Activated CD8-positive, alpha-beta memory T cell treated with anti-CD3 and anti-CD28 coated beads for 48 hours (primary cell): ENCODE measurements at places on chromosomes 6 and 20.

DNA sequence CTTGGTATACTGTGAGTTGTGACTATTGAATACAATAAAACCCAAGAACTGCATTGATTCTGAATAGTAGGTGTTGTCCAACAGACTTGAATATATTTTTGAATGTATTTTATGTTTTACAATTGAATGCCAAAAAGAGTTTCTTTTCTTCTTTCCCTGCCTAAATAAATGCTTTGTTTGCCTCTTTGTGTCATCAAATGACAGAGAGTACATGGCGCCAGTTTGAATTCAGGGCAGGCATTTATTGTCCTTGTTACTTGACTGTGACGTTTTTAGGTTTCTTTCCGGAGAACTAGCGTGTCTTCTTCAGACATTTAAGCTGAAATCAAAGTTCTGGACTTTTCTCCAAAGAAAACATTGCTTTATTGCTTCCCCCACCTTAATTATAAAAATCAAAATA, 16.6 kb downstream of the KIF3B start:
- no peak for DNase-seq

DNA sequence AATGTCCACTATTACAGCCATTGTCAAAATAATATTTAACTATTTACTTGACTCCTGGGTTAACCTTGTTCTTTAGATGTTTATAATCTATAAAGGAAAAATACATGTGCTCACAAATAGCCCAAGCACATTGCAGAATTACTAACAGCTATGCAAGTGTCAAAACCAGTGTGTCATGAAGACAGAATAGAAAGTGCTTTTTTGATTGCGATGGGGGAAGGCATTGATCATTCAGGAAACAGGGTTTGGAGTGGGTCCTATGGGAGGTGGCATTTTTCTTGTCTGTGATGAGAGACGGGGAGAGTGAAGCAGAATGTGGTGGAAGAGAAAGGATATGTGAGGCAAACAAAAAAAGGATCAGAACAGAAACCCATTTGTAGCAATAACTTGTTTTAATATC, 1.0 kb upstream of the AGPAT4 start:
- DNase-seq = no peak

- no peak for DNase-seq
Measured at GRCh38 chr6:10655508-10656055, 38.8 kb downstream of the C6orf52 start.

- DNase-seq = no peak
Measured at GRCh38 chr6:8557014-8557748, 121.8 kb upstream of the SLC35B3 start.

DNA sequence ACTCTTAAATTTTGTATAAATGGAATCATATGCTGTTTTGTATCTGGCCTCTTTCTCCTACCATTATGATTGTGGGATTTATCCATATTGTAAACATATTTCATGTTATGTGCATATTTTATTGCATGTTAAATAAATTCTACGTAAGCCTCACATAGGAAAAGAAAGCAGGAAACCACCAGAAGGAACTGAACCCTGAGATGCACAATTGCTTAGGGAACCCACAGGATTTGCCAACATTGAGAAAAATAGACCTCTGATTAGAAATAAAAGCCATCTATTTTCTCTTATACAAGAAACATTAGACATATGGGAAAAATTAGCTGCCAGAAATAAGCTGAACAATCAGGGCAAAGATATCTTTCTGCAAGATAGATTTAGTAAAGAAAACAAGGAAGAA, 111.2 kb upstream of the CARMIL1 start:
- DNase-seq = no peak

DNA sequence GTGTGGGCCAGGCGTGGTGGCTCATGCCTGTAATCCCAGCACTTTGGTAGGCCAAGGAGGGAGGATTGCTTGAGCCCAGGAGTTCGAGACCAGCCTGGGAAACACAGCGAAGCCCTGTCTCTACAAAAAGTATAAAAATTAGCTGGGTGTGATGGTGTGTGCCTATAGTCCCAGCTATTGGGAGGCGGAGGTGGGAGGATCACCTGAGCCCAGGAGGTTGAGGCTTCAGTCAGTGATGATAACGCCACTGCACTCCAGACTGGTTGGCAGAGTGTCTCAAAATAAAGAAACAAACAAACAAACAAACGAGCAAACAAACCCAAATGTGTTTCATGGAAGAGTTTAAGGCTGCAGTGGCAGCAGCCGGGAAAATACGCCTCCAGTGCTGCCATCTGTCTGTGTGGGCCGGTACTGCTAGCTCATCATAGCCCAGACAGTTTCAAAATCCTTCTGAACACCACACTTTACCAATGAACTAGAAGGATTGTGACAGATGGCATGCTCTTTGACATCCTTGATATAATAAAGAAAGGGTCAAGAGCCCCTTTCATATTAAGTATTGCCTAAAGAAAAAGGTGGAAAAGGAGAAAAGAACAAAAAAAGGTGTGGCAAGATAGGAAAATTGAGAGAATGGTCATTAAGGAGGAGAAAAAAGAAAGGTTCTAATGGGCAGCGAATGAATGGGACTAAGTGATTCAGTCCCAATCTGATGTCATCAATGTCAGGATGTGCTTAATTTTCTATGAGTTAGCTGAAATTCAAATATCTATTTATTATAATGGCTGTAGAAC, 298.6 kb downstream of the SYNE1 start:
- peak; percentile 11 for DNase-seq

GRCh38 chr20:22574545-22575086, 9.8 kb downstream of the FOXA2 start:
- DNase-seq = no peak

GRCh38 chr6:14876778-14877613, 368.9 kb upstream of the JARID2 start:
- DNase-seq = no peak

- DNase-seq = no peak
Measured at GRCh38 chr6:16576451-16577368, 184.6 kb downstream of the ATXN1 start.

GRCh38 chr6:30820193-30820592, 64.1 kb upstream of the DDR1 start:
- no peak for DNase-seq

- no peak for DNase-seq
Measured at GRCh38 chr6:47358440-47359225, 48.9 kb upstream of the TNFRSF21 start.

DNA sequence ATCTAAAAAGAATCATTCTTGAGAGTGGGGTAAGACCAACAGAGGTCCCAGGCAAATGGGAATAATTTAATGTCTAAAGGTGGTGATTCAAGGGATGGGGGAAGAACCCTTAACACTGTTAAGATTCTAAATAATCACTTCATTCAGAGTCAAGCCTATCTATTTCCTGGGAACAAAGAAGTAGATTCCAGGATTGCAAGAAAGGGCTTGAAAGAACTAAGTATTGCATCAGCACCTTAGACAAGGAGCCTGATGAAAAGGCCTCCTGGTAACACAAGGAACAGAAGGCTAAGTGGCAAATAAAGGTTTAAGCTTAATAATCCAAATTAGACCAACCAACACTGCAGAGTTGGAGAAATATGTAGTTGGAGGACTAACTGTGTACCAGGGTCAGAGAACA, 620.7 kb upstream of the BTBD3 start:
- no peak for DNase-seq

DNA sequence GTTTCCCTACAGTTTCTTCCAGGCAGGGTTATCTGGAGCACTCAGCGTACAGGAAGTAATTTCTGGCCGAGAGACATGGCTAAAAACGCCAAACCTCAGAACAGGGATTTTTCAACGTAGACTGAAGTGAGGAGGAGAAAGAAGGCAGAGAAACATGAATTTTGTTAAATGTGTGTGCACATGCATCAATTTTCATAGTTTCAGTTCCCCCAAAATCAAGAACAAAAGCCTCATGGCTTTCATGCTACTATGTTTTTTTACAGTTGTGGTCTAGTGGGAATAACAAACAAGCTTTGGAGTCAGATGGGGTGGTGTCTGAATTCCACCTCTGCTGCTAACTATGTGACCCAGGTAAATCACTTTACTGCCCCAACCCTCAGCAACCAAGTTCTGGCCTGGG, 4.9 kb downstream of the TOMM34 start:
- no peak for DNase-seq

DNA sequence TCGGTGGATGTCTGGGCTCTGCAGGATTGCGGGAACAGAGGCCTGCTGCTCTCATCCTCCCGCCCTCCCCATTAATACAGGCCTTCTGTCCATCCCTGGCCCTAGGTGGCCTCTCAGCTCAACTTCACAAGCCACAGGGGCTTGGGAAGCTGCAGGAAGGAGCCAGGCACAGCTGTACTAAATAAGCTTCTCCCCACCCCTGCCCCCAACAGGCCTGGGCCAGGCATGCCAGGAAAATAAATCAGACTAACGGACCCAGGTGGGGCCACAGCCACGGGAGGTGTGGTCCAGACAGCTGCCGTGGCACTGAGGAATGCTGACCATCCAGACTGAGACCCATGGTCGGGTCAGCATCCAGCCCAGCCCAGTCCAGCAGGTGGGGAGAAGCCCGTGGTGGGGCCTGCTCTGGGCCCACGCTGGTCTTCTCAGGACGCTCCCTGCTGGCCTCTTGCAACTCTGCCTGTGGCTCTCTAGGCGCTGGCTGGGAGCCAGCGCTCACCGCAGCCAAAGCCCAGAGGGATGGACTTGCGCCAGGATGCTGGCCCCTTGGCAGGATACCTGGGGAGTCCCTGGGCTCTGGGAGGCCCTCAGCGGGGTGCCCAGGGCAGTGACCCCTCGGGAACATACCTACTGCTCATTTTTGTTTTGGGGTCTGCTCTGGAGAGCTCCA, 8.6 kb upstream of the YTHDF1 start:
- DNase-seq = no peak

GRCh38 chr20:38130687-38131587, 34.1 kb downstream of the TGM2 start:
- DNase-seq = no peak

DNA sequence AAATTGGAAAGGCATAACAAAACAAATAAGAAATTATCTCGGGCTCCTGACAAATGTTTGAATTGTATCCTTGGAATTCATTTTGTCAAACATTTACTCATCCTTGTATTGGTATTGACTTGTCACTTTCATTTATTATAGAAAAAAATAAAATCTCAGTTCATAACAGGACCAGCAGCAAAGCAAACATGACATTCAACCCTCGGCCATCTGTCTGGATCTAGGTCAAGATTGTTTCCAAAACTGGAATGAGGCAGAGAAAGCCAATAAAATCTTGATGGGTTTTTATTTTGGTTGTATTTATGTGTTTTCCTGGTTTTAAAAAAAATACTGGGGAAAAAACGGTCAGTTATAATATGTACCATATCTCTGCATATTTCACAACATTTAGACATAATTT, 42.9 kb upstream of the FABP7 start:
- DNase-seq = no peak

GRCh38 chr20:7728338-7728737, 211.9 kb downstream of the HAO1 start:
- DNase-seq = no peak

GRCh38 chr20:35166242-35166830, 5.5 kb upstream of the PROCR start:
- DNase-seq = no peak

DNA sequence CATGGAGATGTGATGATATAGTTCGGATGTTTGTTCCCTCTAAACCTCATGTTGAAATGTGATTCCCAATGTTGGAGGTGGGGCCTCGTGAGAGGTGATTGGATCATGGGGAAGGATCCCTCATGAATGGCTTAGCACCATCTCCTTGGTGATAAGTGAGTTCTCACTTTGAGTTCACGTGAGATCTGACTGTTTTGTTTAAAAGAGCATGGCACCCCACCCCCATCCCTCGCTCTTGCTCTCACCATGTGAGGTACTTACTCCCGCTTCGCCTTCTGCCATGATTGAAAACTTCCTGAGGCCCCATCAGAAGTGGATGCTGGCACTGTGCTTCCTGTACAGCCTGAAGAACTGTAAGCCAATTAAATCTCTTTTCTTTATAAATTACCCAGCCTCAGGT, 10.9 kb downstream of the SLC32A1 start:
- DNase-seq = no peak

- no peak for DNase-seq
Measured at GRCh38 chr6:169993861-169994481, 242.5 kb downstream of the ERMARD start.

DNA sequence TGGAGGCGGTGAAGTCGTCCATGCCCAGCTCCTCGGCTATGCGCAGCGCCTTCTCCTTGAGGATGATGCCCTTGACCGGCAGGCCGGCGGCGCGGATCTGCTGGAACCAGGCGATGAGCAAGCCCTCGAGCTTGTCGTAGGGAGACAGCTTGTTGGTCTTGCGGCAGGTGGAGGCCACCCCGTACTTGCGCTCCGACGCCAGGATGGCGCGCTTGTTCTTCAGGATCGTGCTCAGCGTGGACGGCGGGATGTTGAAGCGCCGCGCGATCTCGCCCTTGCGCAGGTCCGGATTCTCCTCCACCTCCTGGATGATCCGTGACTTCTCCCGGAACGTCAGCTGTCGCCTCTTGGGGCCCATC, 435 bp downstream of the CENPB start:
- DNase-seq = no peak

DNA sequence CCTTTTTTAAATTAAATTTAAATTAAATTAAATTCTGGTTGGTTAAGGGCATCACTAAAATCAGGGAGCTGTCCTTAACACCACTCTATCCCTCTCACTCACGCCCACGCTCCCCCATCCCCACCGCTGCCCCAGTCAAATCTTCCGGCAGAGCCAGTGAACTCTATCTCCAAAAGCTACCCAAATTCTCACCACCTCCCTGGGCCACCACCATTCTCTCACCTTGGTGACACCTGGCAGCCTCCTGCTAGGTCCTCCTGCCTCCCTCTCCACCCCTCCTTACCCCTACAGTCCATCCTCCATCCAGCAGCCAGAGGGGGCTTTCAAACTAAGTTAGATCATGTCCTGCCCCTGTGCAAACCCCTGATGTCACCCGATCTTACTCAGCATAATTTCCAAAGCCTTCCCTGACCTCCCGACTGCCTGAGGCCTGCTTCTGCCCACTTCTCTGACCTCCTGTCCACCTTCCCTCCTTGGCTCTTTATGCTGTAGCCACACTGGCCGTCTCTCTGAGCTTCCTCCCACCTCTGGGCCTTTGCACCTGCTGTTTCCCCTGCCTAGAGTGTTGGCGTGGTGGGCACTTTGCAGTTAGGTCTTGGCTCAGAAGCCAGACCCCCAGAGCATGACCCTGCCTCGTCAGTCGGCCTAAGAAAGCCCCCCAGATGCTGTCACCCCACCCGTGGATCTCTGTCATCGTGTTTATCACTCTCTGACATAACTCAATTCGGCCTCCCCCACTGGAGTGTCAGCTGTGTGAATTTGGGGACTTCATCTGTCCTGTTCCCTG, 24.7 kb downstream of the PTGIS start:
- no peak for DNase-seq

DNA sequence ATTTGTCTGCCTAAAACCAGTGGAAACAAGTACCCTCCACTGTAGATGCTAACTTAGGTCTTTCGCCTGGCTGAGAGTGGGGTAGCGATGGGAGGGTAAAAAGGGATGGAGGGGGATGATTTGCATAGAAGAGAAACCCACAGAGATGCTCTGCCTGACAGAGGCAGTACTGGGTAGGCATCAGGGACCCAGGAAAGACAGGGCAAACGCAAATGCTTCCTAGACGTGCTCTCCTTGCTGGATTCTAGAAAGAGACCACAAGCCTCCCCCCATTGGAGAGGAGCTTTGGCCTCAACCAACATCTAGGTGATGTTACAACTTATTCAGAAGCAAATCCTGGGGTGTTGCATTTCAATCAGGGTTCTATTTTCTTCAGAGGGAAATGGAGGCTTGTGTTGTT, 3.2 kb downstream of the OLIG3 start:
- DNase-seq = no peak
